ENCODE measurements at places on chromosomes 1 and 21.

DNA sequence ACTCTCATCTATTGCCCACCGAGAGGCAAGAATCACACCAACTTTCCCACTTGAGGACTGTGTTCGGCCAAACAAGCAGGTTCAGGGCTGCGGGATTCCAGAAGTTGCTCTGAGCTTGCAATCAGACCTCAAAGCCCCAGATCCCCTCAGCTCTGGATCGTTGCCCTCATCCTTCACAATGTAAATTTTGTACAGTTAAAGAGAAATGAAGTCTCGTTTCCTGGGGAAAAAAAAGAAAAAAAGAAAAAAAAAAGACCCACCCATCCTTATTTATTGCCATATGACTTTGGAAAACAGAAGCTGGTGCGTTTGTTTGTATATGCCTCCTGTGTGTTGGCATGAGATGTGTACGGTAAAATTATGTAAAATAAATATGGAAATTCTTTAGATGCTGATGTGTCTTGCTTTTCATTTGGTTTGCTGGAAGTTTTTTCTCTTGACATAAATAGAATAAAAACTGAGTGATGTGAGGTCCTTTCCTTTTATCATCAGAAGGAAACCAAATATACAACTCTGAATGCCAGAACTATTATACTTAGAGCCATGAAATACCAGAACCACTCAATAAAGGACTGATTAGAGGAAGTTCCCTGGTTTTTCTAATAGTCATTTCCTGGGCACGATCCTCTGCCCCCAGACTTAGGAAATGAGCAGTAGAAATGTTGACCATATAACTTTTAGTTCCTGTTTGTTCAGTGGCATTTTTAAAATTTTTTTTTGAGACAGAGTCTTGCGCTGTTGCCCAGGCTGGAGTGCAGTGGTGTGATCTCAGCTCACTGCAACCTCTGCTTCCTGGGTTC is 48.7 kb downstream of the LHX4 start:
- no peak for DNase-seq

DNA sequence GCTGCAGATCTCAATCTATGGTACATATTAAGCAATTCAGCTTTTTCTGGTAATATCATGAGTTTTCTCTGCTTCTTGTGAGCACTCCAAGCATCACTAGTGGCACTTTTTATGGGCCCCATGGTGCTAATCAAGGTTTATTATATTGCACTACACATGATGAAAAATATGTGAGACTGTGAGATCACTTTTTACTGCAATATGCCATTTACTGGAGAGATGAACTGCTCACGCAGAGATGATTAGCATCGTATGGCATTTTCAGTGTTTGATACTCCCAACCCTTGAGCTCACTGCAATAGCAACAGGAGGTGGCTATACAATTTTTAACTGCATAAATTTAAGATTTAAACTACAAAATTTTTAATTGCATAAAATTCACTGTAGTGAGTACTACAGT is 8.7 kb upstream of the KCNK1 start:
- DNase-seq = no peak

DNA sequence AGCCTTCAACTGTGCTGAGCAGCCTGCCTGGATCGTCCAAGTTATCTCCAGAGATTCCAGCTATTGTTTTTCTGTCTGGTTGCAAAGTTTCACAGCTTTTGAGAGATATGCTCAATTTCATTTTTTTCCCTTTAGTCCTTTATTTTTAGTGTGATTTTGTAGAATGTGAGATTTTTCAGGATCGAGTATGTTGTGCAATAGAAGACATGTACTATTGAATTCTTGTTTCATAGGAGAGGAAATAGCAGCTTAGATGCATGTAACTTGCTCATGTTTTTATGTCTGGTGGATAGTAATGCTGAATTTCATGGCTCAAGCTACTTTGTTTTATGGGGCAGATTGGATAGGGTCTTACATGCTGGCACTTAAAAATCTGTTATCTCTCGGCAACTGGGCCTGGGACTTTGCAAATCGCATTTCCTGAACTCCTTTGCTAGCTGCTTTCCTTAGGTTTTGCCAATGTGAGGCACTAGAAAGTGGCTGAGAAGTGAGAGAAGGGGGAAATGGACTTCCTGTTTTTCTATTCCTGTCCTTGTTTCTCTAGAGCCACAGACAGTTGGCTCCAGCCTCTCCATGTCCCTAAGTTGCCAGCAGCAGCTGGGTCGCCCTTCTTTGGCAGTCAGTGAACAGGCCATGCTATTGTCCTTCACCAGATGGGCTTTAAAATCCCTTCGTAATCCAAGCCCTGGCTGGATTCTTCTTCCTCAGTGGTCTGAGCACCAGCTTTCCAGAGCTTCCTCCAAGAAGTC is 101.4 kb upstream of the PDE4B start:
- DNase-seq = no peak

- no peak for DNase-seq
Measured at GRCh38 chr1:204227351-204227750, 13.6 kb upstream of the GOLT1A start.

GRCh38 chr1:160049101-160049500 is 17.3 kb upstream of the PIGM start:
- DNase-seq = no peak

All from NCI-H2081 treated with DMSO at 0.1 percent for 48 hours (cell line).